ENCODE measurements at places on chromosomes 3 and 15.

- peak; percentile 66 for DNase-seq
Measured at GRCh38 chr15:101105059-101105891, 146.6 kb downstream of the CHSY1 start.

- no peak for DNase-seq
Measured at GRCh38 chr3:46061108-46061720, 33.9 kb upstream of the XCR1 start.

DNA sequence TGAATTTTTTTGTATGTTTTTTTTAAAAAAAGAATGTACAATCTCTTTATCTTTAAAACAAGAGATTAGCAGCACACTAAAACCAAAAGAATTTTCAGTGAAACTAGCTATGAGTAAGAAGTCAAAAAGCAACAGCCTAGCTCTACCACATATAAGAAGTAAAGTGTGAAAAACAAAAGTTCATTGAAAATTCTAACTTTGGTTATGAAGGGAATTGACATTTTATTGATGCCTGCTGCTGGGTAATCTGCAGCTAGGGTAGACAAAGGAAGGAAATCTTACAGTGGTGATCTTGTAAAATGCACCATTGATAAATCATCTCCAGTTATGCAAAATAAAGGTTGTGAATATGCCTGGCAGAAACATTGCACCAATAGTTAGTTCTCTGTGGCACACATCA is 37.8 kb upstream of the FOXB1 start:
- DNase-seq, result no peak

DNA sequence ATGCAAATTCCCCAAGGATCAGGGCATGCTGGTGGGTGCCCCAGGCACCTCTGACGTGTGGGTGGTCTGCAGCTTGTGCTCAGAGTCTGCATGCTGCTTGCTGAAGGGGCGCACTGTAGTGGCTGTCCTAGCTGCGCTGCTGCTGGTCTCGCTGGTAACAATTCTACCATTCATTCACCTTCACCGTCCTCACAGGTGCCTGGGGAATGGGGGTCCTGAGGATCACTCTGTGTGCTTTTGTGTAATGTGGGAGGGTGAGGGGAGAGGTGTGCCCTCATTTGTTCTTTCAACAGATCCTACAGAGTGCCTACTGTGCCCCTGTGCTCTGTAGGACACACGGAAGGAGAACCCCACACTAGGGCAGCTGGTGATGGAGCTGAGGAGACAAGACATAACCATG is 2.1 kb upstream of the ITGA11 start:
- no peak for DNase-seq

- DNase-seq, result no peak
Measured at GRCh38 chr3:144308396-144308795, 336.8 kb downstream of the DIPK2A start.

GRCh38 chr3:67015702-67016484 is 17.8 kb downstream of the KBTBD8 start:
- no peak for DNase-seq

GRCh38 chr15:88702983-88703382 is 64.2 kb downstream of the ISG20 start:
- peak; percentile 19 for DNase-seq

DNA sequence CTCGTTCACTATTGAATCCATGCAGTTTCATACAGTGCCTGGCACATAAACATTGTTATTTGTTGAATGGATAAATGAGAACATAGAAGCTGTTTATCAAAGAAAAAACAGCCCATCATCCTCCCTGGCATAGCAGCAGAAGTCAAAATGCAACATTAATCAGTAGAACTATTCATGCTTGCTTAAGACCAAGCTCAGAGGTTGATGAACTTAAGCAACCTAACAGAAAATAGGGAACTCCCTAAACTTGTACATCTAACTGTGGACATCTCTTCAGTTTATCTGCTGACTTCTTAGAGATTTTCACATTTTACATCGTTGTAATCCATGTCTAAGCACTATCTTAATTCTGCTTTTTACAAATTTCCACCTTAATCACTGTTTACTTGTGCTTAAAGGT is 29.2 kb downstream of the SENP8 start:
- peak; percentile 38 for DNase-seq

GRCh38 chr3:187011915-187012314 is 81.6 kb downstream of the ST6GAL1 start:
- DNase-seq, result no peak

- DNase-seq, result peak; percentile 47
Measured at GRCh38 chr15:95291898-95292472, 1038.5 kb upstream of the NR2F2 start.

DNA sequence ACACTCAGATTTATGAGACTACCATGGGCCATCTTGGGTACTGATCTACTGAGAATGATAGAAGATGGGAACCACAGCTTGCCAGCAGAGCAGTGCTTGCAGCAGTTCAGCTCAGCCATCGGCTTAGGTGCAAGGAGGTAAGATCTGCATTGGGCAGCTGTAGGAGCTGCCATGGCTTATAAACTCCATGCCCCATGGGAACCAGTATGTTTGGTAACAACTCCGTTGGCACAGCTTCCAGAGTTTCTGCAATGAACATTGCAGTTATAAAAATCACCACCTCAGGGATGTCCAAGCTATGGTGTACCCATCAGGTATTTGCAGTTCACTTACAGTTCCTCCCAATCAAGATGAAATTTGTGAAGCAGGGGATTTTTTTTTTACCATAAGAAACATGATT is 299.1 kb upstream of the ROPN1 start:
- DNase-seq, result no peak

GRCh38 chr3:49717211-49717958 is 2.1 kb downstream of the AMIGO3 start:
- no peak for DNase-seq

GRCh38 chr3:171444001-171444690 is 16.1 kb downstream of the TNIK start:
- DNase-seq, result no peak

GRCh38 chr3:172553526-172554252 is 30.5 kb upstream of the TNFSF10 start:
- DNase-seq, result no peak

DNA sequence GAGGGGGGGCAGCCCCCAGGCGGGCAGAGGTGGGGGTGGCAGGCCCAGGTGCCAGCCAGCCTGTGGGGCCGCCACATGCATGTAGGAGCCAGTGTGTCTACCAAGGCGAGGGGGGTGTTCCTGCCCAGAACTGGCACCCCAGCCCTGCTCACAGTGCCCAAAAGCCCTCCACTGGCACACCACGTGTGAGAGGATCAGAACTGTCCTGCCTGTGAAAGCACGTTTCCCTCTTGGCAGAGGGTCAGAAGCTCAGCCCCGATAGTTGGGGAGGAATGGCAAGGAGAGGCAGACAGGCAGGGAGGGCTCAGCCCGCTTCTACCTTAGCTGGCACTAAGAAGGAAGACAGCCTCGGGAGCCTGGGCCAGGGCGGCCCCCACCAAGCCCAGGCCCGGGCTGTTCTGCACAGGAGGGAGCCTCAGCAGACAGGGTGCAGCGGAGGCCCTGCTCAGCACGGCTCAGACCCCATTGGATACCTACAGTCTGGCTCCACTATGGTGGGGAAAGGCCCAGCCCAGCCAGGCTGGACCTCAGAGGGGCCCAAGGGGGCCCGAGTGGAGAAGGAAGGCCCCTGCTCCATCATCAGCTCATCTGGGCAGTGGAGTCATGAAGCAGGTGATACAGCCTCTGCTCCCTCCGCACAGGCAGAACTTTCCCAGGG is 84.8 kb upstream of the LINGO1 start:
- no peak for DNase-seq

GRCh38 chr3:111884411-111885018 is 25.4 kb downstream of the PHLDB2 start:
- DNase-seq, result no peak

DNA sequence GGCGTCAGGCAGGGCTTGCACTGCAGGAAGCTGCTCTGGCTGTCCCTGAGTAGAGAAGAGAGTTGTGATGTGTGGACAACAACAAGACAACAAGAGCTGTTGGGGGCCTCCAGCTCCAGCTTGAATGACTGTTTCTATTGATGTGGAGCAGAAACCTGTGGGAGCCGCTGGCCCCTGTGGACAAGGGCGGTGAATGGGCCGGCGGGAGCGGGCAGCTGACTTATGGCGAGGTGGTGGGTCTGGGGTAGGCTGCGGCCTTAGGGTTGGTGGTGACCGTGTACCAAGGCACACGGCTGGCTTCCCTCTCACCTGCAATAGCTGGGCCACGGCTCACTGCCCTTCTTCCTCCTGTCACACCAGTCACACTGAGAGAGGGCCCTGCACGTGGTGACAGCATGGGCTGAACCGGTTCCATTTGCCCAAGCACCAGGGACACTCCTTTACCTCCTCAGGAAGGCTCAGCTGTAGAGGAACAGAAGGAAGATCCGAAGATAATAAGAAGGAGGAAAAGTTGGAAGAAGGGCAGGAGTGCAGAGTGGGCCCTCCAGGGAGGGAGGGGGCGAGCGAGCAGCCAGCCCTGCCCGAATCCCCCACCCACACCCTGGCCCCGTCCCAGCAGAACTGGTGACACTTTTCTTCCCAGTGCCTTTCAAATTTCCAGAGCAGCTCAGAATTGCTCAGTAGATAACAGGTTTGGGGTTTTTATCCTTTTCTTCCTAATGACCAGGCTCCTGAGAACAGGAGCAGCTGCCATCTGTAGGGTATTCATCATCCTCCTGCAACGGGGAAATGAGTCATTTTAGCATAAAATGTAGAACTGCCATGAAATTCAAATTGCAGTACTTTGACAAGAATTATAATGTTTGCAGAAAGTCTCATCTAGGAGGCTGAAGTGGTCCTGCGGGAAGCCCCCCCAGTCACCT is 136.9 kb downstream of the TJP1 start:
- DNase-seq, result no peak

DNA sequence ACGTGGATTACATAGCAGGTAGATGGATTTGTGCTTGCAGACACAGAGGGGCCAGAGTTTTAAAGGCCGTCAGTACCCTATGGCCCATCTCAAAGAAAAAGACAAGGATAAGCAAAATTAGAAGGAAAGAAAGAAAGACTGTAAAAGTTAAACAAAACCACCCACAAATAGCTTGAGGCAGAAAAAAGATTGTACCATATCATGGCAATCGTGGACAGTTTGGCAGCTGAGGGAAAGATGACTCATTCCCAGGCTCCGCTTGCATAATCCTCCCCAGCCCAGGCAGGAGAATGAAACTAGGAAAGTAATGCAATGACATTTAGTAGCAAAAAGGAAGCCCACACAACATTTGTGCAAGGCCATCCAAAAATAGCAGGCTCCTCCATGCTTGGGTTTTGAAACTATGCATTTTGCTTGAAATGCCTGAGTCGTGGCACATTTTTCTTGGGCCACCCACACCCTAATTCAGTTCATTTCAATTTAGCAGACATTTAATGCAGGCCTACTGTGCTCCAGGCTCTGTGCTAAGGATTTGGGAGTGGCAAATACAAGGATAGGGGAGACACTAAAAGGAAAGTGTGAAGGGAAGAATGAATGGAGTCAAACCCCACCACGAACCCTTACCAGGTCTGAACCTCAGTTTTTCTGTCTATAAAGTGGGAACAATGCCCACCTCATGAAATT is 40.9 kb upstream of the SMAD3 start:
- peak; percentile 94 for DNase-seq

GRCh38 chr3:185151101-185151963 is 1.5 kb downstream of the C3orf70 start:
- no peak for DNase-seq

- DNase-seq, result no peak
Measured at GRCh38 chr15:89904519-89904918, 8.2 kb downstream of the ARPIN start.

- peak; percentile 81 for DNase-seq
Measured at GRCh38 chr15:90872486-90873184, 4.2 kb downstream of the FURIN start.

DNA sequence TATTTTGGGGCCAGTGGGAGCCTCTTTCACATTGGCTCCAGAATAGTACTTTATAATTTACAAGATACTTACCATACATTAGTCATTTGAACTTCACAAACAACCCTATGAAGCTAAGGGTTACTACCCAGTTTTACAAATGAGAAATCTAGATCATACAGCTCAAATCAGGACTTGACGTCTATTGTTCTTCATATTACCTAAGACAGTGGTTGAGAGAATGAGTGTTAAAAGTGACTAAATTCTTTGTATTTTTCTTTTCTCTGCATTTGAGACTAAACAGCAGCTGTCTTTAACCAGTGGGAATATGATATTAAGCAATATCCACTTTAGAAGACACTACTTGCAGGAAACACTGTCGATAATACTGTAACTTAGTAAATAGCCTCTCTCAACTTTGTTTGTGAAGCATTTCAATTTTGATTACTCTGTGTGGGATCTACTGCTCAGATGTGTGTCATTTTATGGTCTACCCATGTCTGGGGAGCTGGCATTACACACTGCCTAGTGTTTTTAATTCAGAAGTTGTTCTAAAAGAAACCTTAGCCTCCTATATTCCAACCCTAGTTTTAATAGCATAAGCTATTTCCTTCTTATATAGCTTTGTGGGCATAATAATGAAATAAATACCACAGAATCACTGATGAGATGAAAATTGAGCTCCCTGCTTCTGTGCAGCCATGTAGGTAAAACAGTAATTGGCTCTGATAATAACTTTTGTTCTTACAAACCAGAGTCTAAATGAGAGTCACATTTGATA is 45.9 kb downstream of the IQCH start:
- DNase-seq, result peak; percentile 11

GRCh38 chr3:195896361-195897080 is 11.8 kb downstream of the TNK2 start:
- DNase-seq, result no peak

- no peak for DNase-seq
Measured at GRCh38 chr15:85045615-85046014, 64.0 kb downstream of the PDE8A start.

- no peak for DNase-seq
Measured at GRCh38 chr15:99507504-99508310, 58.1 kb upstream of the MEF2A start.

DNA sequence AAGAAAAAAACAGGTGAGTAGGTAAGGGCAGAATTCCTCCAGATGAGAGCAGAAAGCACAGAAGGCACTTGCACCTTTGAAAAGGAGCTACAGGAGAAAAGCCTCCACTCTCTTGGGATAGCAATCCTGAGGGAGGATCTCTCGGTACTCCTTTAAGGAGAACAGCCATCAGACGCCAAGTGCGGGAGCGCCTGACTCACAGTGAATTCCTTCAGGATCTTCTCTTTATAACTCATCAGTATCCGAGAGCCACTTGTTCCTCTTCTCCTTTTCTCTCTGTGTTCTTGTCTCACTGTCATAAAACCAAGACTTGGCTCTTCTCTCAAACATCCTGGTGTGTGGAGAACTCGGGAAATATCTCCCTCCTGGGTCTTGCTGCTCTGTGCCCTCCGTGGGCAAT is 10.1 kb upstream of the GOLGA8J start:
- DNase-seq, result no peak

GRCh38 chr3:194884649-194885315 is 199.1 kb downstream of the FAM43A start:
- DNase-seq, result no peak

- no peak for DNase-seq
Measured at GRCh38 chr3:52531860-52532516, 1.7 kb downstream of the NT5DC2 start.

- DNase-seq, result no peak
Measured at GRCh38 chr3:110789315-110789714, 282.3 kb upstream of the NECTIN3 start.
